ENCODE measurements at places on chromosomes 2 and 18.

DNA sequence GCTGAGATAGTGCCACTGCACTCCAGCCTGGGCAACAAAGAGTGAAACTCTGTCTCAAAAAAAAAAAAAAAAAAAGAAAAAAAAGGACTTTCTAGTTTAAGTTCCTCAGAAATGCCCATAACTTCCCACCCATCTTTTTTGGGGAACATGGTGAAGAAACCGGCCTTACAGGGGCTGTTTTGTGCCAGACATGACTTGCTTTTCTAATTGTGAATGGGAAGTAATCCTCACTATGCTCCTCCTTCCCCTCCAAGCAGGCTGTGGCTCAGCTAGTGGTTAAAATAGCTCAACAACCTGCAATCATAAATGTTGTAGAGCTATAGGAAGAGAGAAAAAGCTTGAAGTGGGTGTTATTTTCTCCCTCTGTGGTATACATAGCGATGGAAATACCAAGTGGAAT, 34.1 kb upstream of the OLA1 start:
- no peak for DNase-seq

DNA sequence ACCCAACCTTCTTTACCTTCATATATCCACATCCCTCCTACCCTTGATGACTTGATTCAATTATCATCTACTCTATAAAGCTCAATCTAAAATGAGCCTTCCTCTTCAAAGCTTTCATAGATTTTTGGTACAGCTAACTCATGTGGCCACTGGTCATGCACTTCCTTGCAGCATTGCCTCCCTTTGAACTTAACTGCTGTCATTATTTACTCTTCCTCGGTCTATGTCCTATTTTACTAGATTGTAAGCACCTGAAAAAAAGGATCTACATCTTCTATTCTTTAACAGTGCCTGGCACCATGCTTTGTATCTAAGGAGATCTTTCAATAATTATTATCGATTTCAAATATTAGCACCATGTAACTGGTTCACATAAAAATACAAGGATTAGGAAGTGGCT, 30.6 kb downstream of the MDH1 start:
- no peak for DNase-seq

DNA sequence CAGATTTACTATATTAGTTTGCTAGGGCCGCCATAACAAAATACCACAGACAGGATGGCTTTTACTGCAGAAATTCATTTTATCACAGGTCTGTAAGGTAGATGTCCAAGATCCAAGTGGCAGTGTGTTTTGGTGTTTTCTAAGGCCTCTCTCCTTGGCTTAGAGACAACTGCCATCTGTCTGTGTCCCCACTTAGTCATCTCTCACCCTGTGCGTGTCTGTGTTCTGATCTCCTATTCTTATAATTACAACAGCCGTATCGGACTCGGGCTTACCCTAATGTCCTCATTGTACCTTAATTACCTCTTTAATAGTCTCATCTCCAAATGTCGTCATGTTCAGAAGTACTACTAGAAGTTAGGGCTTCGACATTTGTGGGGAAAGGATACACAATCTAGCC, 362.3 kb upstream of the CDH19 start:
- no peak for DNase-seq

DNA sequence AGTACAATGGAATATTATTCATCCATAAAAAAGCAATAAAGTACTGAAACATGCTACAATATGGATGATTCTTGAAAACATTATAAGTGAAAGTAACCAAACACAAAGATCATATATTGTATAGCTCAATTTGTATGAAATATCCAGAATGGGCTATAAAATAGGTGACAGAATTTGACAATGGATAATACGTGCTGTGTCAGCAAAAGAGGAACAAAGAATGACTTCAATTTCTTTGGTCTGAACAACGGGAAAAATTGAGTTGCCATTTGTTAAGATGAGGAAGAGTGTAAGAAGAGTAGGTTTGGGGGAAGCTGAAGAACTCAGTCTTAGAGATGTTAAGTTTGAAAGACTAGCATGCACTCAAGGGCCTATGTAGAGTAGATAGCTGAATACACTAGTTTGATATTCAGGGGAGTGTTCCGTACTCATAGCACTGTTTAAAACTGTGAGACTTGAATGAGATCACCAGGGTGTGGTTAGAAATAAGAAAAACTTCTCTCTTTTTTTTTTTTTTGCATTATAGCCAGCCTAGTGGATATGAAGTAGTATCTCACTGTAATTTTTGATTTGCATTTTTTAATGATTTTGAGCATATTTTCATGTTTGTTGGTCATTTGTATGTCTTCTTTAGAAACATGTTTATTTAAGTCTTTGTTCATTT, 213.6 kb downstream of the NR4A2 start:
- DNase-seq, result no peak

DNA sequence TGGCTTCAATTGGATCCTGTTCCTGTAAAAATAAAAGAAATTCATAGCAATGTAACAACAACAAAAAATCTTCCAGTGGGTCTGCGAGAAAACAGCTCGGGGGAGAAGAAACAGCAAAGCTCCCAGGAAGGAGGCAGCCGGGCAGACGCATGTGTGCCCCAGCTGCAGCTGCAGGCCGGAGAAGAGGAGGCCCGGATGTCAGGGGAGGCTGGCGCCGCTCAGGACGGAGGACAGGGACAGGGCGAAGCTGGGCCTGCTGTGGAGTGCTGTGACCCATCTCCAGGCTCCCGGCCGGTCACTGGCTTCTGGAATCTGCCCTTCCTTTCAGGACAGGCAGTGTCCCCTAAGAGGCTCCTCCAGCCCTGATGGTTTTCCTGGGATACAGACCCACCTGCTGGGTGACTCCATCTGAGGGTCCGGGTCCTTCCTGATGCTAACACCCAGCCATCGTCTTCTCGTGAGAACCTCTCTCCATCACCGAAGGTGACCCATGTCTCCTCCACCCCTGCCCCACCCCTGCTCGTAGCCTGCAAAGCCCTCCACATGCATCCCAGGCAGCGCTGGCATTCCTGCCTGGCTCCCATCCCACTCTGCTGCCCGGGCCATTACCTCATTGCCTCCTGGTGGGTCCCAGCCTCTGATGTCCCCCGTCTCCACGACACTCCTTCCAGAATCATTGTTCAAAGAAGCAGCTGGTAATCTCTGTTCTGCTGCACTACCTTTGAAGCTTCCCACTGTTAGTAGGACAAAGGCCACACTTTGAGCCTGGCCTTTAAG, 145.4 kb upstream of the TWIST2 start:
- no peak for DNase-seq

DNA sequence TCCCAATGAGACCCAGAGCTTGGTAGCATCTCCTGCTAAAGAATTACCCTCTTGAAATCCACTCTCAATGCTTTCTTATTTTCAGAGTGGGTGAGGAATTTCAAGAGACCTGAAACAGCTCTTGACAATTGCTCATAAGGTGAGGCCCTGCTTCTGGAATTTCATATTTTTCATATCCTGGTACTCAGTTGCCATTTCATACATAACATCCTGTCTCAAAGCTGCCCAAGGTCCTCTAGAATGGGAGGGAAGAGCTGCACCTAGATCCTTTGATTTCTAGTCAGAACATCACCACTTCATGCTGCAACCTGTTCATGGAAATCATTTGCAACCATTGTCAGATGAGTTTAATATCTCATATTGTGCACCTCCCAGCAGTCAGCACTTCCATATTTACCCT, 404.8 kb upstream of the GALNT5 start:
- no peak for DNase-seq

GRCh38 chr2:120750488-120751210, 15.0 kb downstream of the GLI2 start:
- DNase-seq, result no peak

- peak; percentile 14 for DNase-seq
Observed at GRCh38 chr2:119407430-119408220, 24.0 kb upstream of the TMEM37 start.

DNA sequence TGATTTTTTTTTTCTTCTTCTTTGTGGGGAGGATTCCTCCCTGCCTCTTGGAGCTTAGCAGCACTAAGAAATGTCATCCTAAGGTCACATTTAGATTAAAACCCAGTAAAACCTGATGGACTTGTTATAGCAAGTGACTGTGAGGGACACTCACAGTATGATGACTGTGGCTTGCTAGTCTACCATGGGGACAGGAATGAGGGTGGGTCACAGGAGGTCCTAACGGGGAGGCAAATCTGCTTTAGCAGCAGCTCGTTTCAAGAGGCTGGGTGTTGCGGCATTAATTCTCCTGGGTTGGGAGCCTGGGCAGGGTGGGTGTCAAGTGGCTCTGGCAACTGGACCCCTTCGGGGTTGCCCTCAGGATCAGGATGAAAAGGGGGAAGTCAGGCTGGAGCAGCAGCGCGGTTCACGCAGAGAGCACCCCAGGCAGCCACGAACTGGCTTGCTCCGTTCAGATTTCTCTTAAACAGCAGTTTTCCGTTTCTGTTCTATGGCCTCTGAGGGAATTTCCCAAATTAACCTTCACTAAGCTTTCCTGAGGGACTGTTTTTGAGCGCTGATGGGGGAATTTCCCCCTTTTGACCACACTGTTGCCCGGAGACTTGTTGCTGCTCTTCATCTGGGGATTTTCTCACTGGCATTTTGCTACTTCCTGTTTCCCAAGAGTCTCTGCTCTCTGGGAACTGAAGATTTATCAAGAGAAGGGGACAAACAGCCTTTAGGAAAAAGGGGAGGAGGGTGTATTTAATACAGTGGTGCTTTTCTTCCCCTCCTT, 59.8 kb upstream of the PELI1 start:
- no peak for DNase-seq

GRCh38 chr2:72081451-72081850, 66.2 kb downstream of the CYP26B1 start:
- DNase-seq, result no peak

DNA sequence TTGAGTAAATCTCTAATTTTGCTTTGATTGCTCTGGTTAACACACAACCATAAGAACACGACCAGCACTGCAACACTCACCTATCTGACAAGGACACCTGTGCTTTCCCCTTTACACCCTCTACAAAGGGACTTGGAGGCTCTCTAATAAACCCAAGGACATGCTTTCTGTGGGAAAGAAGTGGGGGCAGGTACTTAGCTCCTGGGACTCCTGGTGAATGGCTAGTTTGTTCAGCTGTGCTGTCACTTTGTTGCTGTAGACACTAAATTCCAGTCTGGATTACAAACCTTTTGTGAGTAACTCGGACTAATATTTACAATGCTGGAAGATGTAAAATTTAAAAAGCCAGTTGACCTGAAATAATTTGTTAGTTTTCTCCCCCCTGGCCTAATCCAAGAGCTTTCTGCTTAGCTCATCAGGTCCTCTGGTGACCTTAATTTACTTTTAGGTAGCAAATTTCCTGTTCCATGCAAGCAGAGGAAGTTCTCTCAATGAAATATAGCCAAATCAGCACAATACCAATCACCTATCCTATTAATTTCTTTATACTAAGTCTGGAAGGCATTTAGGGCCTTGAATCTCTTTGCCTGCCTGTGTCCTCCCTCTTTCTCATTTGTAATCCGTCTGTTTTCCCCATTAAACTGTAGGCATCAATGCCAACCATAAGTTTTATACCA, 67.5 kb downstream of the PLCL1 start:
- no peak for DNase-seq

DNA sequence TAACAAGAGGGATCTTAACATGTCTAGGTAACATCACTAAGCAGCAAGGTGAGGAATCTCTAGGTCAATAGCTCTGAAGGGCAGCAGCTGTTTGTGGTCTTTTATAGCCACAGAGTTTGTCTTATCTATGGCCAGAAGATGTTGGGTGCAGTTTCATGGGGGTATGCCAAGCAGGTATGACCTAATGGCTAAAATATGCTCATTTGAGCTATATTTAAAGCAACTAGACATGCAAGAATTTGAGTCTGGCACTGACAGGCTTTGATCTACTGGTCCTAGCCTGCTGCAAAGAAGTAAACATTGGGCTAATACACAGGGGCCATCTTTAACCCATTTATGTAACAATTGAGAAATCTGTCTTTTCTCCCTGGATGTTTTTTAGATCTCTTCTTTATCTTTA, 13.9 kb upstream of the UGP2 start:
- no peak for DNase-seq

GRCh38 chr2:112784199-112785189, at the start of gene IL1A:
Gene IL1A, minus strand, starts transcription at chr2:112784493. Its CDS starts 723 bp downstream, at chr2:112783770.
- no peak for DNase-seq

- no peak for DNase-seq
Observed at GRCh38 chr2:3574155-3574554, 905 bp upstream of the RPS7 start.

DNA sequence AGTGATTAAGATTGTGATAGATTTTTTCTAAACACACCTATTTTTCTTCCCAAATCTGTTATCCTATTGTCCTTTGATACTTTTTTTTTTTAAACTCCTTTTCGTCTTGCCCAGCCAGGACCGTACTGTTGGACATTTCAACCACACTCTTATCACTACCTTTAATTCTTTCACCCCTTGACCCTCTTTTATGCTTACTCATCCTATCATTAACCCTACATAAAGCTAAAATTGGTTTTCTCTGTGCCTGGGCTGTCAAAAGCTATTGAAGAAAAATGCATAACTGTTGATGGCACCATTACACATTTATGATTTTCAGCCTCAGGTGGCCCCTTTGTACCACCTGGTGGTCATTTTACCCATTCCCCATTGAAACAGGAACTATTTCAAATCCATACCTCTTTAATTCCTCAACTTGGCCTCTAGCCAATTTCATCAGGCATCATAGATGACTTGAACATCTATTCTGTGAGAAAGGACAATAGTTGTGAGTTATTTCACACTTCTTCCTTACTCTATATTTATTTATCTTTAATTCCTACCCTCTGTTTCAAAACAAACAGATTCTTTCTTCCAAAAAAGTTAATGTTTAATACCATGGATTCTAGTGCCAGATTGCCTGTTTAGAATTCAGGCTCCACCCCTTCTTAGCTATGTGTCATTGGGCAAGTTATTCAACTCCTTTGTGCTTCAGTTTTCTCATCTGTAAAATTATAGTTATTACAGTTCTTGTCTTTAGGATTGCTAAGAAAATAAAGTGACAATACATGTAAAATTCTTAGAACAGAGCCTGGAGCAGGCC, 258.6 kb downstream of the CAMKMT start:
- DNase-seq, result no peak

DNA sequence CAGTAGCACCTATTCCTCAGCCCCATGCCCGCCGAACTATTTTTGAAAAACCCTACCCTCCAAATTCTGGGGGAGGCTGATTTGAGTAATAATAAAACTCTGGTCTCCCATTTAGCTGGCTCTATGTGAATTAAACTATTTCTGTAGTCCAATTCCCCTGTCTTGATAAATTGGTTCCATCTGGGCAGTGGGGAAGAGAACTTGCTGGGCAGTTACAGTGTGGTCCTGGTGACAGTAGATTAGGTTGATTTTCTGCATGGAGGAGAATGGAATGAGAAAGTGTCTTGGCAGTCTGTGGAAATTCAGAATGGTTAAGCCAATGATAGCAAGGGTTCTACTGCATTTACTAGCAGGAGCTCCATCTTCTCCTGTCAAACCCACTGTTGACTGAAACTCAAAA, 95.0 kb downstream of the SPP2 start:
- DNase-seq, result no peak

DNA sequence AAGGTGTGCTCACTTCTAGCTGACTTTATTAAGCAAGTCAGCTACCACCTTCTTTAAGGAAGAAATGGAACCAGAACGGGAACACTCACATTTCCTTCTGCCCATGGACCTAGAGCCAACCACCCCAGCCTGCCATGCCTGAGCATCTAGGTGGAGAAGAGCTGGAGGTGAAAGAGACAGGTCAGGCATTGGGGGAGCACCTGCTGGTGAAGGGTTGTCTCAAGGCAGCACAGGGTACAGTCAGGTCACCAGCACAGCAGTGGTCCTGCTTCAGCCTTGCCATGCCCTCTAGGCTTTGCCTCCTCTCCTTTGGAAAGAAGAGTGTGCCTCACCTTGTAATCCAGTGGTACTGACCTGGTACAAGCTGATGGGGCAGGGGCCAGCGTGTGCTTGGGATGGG, 107.9 kb downstream of the KCNF1 start:
- DNase-seq, result no peak
